ENCODE measurements at places on chromosomes 2 and 18.

DNA sequence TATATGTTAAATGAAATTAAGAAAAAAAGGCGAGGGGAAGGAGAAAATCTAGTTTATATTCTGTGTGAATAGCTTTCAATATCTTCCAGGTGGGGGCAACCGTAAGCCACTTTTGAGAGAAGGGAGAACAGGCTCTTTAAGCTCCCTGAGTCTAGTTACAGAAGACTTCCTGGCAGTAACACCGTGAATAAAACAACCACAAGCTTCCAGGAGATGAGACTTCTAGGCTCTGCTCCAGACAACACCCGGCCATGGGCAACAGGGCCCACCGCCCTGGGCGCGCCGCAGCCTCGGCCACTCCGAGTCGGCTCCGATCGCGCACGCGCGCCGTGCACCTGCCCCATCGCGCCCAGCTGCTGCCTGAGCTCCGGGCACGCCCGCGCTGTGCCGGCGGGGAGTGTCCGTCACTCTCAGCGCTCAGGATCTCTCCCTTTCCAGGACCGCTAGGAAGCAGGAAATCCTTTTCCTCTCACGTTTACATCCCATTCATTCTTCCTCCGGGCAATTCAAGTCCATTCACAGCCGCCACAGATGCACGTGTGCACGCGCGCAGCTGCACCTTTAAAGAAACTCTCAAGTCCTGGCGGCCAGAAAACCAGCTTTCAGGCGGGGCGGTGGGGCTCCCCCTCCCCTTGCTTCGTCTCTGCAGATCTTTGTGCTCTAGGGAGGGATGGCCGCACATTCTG lies 19.4 kb upstream of the PAX3 start:
- DNase-seq, result peak; percentile 95

DNA sequence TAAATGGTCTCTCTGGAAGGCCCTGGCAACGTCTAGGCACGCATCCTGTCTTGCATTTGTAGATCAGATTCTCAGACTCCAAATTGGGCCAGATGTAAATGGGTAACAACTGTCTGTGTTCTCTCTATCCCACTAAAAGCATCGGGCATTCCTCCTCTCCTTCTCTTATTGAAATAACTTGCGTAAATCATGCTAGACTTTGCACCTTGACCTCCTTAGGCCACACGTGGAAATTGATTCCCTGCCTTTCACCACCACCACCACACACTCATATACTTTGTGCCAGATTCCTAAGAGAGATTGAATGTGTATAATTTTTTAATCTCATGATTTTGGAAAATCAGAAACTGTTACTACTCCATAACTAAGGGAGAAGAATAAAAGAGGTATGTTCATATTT lies 21.3 kb downstream of the MAPRE3 start:
- DNase-seq, result no peak

DNA sequence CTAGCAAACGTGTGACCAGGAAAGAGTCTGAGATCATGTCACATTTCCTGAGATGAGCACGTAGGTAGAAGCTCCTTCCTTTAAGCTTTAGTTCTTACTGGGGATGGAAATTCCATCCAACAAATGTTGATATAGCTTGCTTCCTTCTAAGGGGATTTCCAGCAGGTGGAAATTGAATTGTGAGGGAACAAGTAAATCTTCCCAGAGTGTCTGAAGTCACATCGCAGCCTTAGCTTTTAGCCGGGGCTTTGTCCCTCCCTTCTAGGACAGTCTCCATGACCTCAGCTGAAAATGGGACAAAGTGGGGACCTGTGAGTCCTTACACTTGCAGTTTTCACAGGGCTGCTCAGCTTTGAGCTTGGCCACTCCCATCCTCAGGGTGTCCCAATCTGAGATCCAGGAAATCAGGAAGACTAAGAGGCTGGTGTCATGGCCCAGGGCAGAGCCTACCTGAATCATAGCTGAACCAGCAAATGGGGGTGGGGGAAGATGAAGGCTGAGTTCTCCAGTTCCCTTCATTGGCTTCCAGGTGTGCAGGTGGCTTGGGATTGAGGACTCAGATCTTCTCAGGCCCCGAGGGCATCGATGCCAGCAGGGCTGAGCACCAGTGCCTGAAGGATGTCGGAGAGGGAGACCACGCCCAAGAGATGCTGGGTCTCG lies 8.3 kb downstream of the PRKAG3 start:
- DNase-seq, result no peak

DNA sequence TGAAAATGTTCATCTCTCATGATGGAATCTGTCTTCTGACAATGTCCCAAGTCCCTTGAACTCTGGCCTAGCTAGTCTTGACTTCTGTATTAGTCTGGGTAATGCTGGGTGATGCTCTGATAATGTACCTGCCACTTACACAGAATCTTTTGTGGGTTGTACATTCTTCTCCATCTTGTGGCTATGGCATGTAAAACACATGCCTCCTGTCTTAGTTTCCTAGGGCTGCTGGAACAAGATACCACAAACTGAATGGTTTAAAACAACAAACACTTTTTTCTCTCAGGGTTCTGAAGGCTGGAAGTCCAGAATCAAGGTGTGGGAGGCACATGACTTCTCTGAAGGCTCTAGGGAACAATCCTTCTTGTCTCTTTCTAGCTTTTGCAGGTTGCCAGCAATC lies 57.1 kb downstream of the RAPGEF4 start:
- DNase-seq, result no peak

DNA sequence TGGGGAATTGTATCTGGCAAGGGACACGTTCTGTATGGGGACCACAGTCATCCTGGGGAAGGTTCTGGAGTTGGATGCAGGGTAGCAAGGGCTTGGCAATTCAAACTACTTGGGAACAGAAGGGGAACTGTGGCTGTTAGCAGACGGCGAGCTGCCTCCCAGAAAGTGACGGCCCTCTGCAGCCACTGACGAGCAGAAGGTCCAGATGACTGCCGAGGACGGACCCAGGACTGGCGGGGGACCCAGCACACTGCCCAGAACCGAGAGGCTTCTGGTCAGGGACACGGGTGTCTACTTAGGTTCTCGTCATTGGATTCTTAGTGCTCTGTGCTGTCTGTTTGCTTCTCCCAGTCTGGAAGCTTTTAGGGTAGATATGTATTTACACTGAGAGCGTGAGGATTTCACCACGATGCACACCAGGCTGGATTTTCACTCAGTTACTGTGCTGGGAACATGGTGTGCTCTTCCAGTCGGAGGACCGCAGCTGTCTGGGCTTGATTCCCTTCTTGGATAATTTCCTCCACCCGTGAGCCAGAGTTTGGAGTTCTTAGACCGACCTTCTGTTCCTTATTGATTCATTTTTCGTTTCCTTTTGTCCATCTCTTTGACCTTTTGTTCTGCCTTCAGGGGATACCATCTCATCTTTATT lies 13.4 kb downstream of the GPR35 start:
- no peak for DNase-seq

GRCh38 chr2:70553334-70553583 lies 367 bp downstream of the TGFA start:
- no peak for DNase-seq

DNA sequence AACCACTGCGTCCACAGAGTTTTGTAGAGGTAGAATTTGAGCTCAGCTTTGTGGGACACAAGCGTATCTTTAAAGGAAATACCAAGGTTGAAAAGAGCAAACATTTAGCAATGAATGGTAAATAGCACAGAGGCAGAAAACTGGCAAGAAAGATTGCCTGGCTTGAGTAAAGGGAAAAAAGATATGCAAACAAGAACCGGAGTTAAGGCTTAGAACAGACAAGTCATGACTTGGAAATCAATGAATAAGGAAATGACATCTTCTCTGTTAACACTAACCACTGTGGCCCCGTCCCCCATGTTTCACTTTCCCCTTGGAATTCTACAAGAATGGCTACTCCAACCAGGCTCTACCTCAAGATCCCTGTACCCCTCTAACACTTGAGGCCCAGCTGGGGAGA lies 3.8 kb downstream of the STAM2 start:
- DNase-seq, result no peak

DNA sequence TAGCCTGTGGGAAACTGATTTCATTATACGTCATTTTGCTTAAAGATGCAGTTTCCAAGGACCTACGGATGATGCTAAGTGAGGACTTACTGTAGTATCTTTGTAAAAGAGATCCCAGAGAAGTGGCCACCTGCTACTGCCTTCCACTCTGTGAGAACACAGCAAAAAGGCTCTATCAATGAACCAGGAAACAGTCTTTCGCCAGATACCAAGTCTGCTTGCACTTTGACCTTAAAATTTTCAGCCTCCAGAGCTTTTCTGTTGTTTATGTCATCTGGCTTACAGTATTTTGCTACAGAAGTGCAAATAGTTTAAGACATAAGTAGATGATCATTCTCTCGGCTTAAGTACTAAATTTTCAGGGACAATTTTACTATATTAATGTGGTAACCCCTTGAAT lies 847.9 kb upstream of the CHAC2 start:
- DNase-seq, result no peak

GRCh38 chr2:205555566-205556230 lies 126.6 kb upstream of the NRP2 start:
- no peak for DNase-seq

GRCh38 chr2:17422061-17422460 lies 96.2 kb downstream of the RAD51AP2 start:
- no peak for DNase-seq

DNA sequence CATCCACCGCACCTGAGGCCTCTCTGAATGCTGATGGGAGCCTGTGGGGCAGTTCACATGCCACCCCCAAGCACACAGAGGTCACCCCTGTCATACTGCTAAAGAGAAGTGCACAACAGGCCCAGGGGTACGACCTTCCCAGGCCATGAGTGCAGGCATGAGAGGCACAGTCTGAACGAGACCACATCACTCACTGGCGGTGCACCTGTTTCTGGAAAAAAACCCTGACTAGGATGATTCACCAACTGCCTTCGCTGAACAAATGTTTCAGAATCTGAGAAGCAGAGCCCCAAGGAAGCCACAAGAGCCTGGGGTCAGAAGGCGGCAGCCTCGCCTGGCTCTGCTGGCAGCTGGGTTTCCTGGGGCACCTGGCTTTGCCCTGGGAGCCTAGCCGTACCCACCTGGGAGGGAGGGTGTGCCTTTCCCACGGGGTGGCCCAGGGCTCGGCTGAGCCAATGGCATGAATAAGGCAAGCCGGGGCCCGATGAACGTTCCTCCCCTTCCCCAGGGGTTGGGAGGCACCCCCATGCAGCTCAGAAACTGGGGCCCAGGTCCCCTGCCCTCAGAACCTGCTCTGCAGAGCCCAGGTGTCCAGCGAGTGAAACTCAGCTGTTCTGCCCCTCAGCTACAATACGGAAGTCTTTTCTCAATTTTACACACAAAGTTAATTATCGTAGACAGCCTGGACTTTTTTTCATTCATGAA lies 73.8 kb downstream of the HDAC4 start:
- no peak for DNase-seq

DNA sequence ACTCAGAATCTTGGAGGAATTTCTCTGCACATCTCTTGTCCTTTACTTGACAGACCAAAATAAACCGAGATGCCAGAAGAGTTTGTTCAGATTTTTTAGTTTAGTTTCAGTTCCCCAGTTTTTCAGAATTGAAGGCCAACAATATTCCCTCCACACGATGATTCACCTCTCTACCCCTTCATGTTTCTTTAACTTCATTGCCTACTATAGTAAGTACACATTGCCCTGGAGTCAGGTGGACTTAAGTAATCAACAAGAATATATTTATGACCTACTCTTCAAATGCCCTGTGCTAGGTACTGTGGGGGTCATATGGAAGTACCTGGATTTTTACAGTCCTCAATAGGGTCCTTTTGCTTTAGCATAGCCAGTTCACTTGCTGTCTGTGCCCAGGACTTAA lies 79.6 kb upstream of the CTLA4 start:
- DNase-seq, result no peak

DNA sequence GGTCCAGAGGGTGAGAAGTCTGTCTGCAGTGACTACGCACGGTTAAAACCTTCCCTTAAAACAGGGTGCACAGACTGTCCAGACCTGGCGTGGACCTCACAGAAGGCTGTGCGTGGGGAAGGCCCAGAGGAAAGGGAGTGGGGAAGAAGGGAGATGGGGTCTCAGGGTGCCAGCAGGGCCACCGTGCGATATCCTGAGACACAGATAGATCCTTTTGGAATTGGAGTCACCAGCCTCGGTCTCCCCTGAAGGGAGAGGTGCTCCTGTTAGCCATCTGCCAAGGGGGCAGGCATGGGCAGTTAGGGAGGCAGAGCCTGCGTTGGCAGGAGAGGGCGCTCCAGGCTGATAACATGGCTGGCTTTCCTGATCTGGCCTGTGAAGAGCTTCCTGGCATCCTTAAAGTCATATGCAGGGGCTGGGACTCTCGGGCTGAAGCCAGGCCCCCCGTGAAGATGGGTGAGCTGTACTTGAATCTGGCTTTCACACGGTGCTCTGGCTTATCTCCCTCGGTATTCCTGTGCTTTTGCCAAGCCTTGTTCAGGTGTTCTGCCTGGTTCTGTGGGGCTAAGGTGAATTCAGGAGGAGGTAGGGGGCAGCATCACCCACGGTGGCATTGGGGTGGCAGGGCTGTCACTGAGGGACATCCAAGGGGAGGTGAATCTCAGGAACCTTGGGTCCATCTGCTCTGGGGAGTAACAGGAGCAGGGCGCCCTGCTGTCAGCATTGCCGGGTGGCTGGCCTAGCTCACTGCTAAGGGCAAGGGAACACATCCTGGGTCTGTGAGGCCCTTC lies 107.2 kb upstream of the SMAD2 start:
- peak; percentile 58 for DNase-seq

- no peak for DNase-seq
These were observed 43.0 kb upstream of the CYBRD1 start for GRCh38 chr2:171479154-171479814.

- DNase-seq, result no peak
These were observed 62.3 kb downstream of the ESCO1 start for GRCh38 chr18:21538230-21538629.

GRCh38 chr18:34890486-34891085 lies 150.6 kb upstream of the MAPRE2 start:
- DNase-seq, result no peak

DNA sequence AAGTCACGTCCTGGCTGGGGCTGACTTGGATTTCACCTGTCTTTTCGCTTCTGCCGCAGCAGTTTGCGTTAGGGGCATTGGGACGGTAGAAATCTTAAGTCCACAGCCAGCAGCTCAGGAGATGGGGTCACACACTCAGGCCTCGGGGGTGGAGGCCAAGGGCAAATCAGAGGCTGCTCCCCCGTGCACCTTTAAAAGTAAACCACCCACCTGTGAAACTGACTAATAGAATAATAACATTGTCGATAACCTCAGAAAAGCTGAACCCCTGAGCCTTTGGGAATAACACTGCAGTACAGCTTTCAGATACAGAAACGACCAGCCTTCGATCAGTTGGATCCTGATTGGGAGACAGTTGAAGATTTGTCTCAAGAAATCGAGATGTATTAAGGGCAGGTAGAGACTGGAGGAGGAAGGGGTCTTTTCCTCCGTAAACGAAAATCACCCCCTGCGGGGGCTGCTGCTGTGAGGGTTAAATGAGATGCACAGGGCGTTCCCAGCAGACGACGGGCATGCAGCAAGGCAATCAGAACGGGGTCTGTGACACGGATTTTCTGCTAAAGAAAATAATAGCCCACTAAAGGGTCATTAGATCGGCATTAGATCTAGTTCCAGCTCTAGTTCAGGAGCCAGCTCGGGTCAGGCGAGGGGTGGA lies 16.4 kb upstream of the NFATC1 start:
- no peak for DNase-seq

Measured in right kidney (tissue), 9 donors.